ENCODE measurements at places on chromosomes 7 and 10. TPM values are rescaled to one million over a fixed set of nuclear protein-coding genes. Genes with fewer than 3 reads are reported as not detected.

DNA sequence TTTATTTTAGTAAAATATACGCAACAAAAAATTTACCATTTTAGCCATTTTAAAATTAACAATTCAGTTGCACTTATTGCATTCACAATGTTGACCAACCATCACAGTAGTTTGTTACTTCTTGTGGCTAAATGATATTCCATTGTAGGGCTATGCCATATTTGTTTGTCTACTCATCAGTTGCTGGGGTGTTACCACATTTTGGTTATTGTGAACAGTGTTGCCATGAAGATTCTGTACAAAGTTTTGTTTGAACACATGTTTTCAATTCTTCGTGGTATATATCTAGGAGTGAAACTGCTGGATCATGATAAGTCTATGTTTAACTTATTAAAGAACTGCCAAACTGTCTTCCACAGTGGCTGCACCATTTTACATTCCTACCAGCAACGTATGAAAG is 46.3 kb upstream of the ZNF365 start:
- DNase-seq: peak; percentile 10

- DNase-seq: no peak
Observed at GRCh38 chr7:111010798-111011197, 80.1 kb upstream of the LRRN3 start.

DNA sequence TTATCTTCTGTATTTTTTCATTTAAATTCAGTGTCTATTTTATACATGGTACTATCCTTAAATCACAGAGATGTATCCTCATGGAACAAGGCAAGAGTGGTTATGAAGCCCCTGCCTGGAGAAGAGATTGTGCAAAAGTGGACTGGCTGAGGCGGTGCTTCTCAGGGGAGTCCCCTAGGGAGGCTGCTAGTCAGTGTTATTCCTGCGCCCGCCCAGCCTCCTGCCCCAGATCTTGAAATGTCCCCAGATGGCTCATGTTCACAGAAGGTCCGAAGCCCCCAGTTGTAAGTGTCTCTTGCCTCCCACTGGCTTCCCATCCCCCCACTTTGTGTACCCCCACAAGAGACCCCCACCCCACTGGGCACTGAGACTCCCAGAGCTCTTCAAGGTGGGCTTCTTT is 366.9 kb downstream of the TNS3 start:
- DNase-seq: no peak

GRCh38 chr10:111116762-111117445 is 40.1 kb downstream of the ADRA2A start:
- no peak for DNase-seq

DNA sequence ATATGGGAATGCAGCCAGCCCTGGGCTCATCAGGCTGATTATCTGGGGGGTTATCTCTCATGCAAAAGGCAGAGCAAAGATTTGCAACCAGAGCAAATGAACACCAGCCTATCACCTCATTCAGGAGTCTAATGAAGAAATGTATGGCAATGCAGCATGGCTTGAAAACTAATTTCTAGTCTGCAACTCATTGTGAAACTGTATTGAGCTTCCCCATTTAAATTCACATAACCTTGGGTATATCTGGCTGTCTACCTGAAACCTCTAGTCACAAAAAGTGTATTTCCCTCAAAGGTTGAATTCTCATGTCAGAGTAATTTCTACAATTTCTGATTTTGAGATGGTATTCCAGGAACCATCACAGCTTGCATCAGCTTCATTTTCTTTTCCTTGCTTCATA is 240.0 kb downstream of the SDHAF3 start:
- no peak for DNase-seq

- DNase-seq: no peak
Observed at GRCh38 chr10:71128311-71128980, 83.9 kb upstream of the UNC5B start.

The HKDC1 gene
- total RNA-seq: 4.2 TPM

The CFAP58 gene
- total RNA-seq: 0.86 TPM

The ABCC2 gene
- 0.31 TPM for total RNA-seq

All from astrocyte (in vitro differentiated cells and primary cell).